ENCODE measurements at places on chromosomes 3 and 15. TPM values are rescaled to one million over a fixed set of nuclear protein-coding genes. Genes with fewer than 3 reads are reported as not detected.

Gene STRIT1
- total RNA-seq = not detected

Gene CCR3
- 0.20 TPM for total RNA-seq

Gene CADPS
- 0.65 TPM for total RNA-seq

Gene ABCF3
- 63.3 TPM for total RNA-seq

DNA sequence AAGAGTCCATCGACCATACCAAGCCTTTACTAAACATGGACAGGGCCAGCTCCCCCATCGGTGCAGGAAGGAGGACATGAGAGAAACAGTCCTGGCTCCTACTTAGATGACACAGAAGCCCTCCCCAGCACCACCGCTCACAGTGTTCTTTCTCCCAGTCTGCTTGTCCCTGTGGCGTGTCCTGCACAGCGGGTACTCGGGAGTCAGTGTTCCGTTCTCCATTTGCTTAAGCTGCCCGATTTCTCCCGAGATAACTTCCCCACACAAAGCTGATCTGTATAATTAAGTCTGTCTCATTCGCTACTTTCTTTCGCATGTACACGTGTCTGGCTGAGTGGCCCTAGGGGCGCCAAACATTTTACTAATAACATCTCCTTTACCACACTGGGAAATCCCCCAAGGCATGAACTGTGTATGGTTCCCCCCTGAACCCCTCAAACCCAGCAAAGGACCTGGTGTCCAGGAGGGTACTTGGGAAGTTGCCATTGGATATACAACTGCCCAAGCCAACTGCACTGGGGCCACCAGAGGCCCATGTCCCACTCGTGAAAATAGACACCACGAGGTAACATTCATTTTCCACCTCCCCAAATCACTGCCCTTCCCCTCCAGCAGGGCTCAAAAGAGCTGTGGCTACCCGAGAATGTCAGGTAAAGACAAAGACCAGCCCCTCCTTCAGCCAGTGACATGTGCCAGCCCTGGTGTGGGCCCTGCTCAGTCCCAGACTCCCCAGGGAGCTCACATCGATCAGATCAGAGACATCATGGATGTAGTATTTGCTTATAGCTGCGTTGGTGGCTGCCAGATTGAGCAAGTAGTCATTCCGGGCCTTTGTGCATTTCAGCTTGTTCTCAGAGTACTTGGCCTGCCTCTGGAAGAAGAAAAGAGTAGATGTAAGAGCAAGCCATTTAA is 96.5 kb upstream of the RAD18 start:
- no peaks in the 10 kb centered on the region for H3K4me1 ChIP-seq
- H3K27me3 ChIP-seq = no peaks in the 10 kb centered on the region
- DNase-seq = no peak
- no peak overlapping the region for H3K27ac ChIP-seq
- H3K36me3 ChIP-seq = peaks cover 4% of the 10 kb centered on the region
- H3K4me3 ChIP-seq = no peak overlapping the region

DNA sequence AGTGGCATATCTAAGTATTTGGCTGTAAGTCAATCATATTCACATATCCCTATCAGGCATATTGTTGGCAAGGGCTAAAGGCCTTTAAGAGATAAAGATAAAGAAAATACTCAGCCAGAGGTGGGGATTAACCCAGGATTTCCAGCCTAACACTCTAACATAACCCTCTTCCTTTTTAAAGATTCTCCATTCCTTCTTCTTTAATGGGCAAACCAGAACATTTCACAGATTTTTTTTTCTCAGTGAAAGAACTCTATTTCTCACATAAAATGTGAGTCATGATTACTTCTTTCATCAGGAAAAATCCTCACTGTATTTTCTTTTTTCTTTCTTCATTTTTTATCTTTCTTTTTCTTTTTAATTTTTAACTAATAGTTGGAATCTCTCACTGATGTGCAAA is 200.4 kb downstream of the NR1D2 start:
- H3K27ac ChIP-seq = peak overlapping the region; percentile 68
- H3K27me3 ChIP-seq = no peaks in the 10 kb centered on the region
- no peaks in the 10 kb centered on the region for H3K4me1 ChIP-seq
- no peaks in the 10 kb centered on the region for H3K36me3 ChIP-seq

- H3K27ac ChIP-seq = no peak overlapping the region
- no peak for DNase-seq
- H3K4me3 ChIP-seq = no peak overlapping the region
- H3K27me3 ChIP-seq = no peaks in the 10 kb centered on the region
- no peaks in the 10 kb centered on the region for H3K4me1 ChIP-seq
- no peaks in the 10 kb centered on the region for H3K36me3 ChIP-seq
Observed at GRCh38 chr15:40825661-40826422, 2.7 kb downstream of the PPP1R14D start.

GRCh38 chr15:36029606-36030210 is 483.7 kb upstream of the DPH6 start:
- no peak for DNase-seq
- H3K27me3 ChIP-seq = no peaks in the 10 kb centered on the region
- no peak overlapping the region for H3K27ac ChIP-seq
- H3K36me3 ChIP-seq = no peaks in the 10 kb centered on the region
- H3K4me1 ChIP-seq = no peaks in the 10 kb centered on the region
- no peak overlapping the region for H3K4me3 ChIP-seq

GRCh38 chr3:197959500-197959890 is 522 bp upstream of the LMLN start:
- H3K36me3 ChIP-seq = no peaks in the 10 kb centered on the region
- no peak for DNase-seq
- H3K4me3 ChIP-seq = peak overlapping the region; percentile 90
- H3K27ac ChIP-seq = peak overlapping the region; percentile 86
- no peaks in the 10 kb centered on the region for H3K27me3 ChIP-seq

- no peaks in the 10 kb centered on the region for H3K27me3 ChIP-seq
- no peaks in the 10 kb centered on the region for H3K4me1 ChIP-seq
- no peak overlapping the region for H3K4me3 ChIP-seq
Observed at GRCh38 chr15:39079296-39079847, 501.5 kb upstream of the THBS1 start.

- no peaks in the 10 kb centered on the region for H3K36me3 ChIP-seq
- no peaks in the 10 kb centered on the region for H3K27me3 ChIP-seq
- peak; percentile 70 for DNase-seq
- H3K27ac ChIP-seq = peak overlapping the region; percentile 69
- peaks cover 15% of the 10 kb centered on the region for H3K4me1 ChIP-seq
- H3K4me3 ChIP-seq = no peak overlapping the region
Observed at GRCh38 chr3:12187448-12188327, 29.0 kb upstream of the TIMP4 start.

GRCh38 chr3:46419816-46420215 is 12.8 kb downstream of the CCRL2 start:
- no peaks in the 10 kb centered on the region for H3K4me1 ChIP-seq
- no peak overlapping the region for H3K4me3 ChIP-seq

- H3K27me3 ChIP-seq = no peaks in the 10 kb centered on the region
- H3K4me3 ChIP-seq = no peak overlapping the region
- peaks cover 9% of the 10 kb centered on the region for H3K4me1 ChIP-seq
- no peak overlapping the region for H3K27ac ChIP-seq
- H3K36me3 ChIP-seq = no peaks in the 10 kb centered on the region
- no peak for DNase-seq
Observed at GRCh38 chr3:14150491-14151230, 25.8 kb downstream of the TMEM43 start.

All from left lung (tissue), 14 donors.